GDM1 (cell line): ENCODE measurements at places on chromosomes 11 and 22.

- DNase-seq: no peak
Observed at GRCh38 chr11:121887976-121888557, 227.9 kb downstream of the BLID start.

- DNase-seq: no peak
Observed at GRCh38 chr11:66641834-66642233, 3.3 kb downstream of the RBM4 start.

- DNase-seq: no peak
Observed at GRCh38 chr22:36741204-36741793, 34.6 kb downstream of the IFT27 start.

DNA sequence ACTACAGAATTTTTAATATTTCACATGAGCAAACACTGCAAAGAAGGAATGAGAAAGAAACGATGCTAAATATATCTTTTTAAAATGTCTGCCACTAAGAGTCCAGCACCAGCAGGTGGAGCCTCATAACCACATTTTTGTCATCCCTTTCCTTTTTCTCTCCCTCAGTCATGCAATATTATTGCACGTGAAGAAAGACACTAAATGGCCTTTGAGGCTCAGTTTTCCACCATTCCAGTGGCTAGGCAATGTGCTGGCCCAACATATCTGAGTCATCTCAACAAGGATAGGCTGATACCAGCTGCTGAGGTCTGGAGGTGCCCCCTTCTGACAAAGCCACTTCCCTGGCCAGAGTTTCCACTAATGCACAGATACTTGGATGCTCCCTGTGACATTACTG is 1.8 kb downstream of the ALKBH8 start:
- DNase-seq: no peak

DNA sequence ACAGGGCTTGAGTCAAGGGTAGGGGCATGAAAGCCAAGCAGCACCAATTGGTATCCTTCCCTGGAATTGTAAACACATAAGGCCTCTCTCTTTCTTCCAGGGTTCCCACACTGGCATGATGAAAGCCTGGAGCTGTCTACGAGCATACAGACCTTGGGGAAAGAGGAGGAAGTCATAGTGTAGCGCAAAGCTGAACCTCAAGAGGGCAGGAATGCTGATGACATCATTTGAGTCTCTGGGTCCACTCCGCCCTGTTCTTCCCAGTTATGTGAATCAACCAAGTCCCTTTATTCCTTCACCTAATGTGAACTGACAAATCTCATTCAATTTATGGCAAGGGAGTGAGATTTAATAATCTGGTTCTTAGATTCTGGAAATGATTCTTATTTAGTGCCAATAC is 266.4 kb upstream of the NCAM1 start:
- no peak for DNase-seq

GRCh38 chr11:13249992-13250391 is 27.6 kb upstream of the BMAL1 start:
- no peak for DNase-seq

- no peak for DNase-seq
Observed at GRCh38 chr22:40345815-40346184, 500 bp upstream of the ADSL start.

- DNase-seq: no peak
Observed at GRCh38 chr11:71284525-71285092, 32.2 kb upstream of the SHANK2 start.

DNA sequence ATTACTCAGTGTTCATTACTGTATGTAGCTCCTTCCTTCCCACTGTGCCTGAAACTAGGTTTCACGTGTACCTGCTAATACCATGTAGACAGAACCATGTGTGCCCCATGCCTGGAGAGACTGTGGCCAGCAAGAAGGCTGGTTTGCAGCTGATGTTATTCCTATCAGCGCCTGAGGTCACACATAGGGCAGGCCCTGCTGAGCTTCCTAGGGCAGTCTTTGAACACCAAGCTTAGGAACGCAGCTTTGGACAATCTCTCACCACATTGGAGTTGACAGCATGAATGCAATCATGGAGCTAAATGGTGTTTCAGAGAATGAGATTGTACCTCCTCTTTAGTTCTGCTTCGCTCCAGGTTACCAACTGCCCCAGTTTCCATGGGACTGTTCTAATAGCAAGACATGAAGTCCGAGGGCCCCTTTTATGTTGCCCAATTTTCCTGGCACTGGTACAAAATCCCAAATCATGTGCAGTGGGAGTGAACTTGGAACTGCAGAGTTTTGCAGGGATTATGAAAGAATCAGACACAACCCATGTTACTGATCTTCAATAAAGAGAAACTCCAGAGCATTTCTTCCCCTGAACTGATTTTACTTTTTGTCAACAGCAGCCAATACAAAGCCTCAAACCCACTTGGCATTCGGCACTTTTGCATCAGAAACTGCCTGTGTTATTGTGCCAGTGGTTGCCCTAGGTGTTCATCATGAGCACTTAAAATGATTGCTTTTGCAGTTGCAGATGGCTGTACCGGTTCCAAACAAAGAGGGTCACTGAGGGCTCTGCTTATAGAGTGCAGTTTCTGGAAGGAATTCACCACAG is 154.2 kb upstream of the TTC12 start:
- DNase-seq: no peak

- DNase-seq: peak; percentile 77
Observed at GRCh38 chr11:73204711-73205121, 13.4 kb upstream of the P2RY2 start.

DNA sequence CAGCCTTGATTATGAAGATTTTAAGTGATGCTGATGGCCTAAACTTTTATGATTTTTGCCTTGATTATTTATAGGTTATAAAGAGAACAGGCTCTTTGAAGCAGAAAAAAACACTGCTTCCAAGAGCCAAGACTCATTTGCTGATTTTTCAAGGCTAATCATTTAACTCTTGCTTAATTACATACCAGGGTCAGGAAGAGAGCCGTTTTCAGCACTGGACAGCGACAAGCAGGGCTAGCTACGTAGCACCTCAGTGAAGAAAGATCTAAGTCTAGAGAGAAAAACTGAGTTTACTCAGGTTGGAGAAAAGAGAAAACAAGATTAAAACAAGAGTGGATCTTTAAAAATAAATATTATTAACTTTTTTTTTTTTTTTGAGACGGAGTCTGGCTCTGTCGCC is 615.4 kb upstream of the B3GAT1 start:
- peak; percentile 15 for DNase-seq

GRCh38 chr11:120564573-120565311 is 53.2 kb downstream of the GRIK4 start:
- no peak for DNase-seq

DNA sequence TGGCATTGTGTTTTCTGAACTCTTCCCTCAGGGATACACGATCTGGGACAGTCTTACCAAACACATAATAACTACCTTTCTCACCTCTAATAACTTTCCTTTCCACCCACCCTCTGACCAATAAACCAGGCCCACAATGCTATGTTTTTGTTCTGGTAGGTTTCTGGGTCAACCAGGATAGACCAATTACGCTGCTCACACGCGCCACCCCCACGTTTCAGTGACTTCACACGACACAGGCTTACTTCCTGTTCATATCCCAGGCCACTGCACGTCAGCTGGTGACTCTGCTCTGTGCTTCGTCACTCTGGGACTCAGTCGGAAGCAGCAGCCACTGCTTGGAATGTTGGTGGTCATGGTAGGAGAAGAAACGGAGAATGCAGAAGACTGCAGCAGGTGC is 2.5 kb downstream of the KRTAP5-4 start:
- DNase-seq: no peak

DNA sequence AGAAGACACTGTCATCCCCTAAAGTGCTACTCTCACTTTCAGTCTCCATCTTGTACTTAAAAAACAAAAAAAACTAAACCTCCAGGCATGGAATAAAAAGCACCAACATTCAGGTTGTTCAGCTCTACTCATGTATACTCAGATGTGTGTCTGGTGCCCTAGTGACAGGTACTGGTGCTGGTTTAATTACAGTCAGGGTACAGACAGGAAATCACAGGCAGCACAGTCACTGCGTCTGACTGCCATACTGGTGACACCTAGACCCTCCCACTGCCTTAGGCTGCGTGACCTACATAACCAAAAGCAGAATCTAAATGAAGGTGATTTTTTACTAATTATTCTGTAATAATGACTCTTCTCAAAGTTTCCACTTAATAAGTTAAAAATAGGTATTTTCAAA is at the start of gene ARHGAP32:
ARHGAP32 (minus strand) TSS at position 176 of the 400 bp plus-strand sequence; CDS start at position 49, 127 bp downstream.
- DNase-seq: no peak

GRCh38 chr11:44615041-44615755 is 49.7 kb downstream of the CD82 start:
- no peak for DNase-seq

DNA sequence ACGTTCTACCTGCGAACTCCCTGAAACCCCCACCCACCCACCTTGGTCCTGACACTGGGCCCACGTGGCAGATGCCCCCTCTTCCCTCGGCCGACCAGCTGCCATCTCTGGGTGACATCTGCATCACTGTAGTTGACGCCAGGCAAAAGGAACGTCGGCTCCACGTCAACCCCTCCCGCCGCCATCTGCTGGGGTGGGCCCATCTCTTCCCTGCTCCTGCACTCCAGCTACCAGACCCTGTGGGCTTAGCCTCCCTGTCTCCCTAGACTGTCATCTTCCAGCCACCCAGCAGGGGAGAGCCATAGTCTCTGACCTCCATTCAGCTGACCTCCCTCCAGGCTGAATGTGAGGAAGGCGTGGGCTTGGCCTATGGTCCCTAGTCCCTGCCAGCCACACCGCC is 21.4 kb downstream of the CHID1 start:
- no peak for DNase-seq

GRCh38 chr11:26150031-26150430 is 181.9 kb upstream of the ANO3 start:
- DNase-seq: no peak

- no peak for DNase-seq
Observed at GRCh38 chr11:18548001-18548400, 21.3 kb upstream of the TSG101 start.

- DNase-seq: no peak
Observed at GRCh38 chr11:59724066-59724465, 10.4 kb upstream of the OR10V1 start.

- DNase-seq: no peak
Observed at GRCh38 chr11:19253817-19254216, 13.1 kb upstream of the E2F8 start.

- DNase-seq: no peak
Observed at GRCh38 chr22:39974065-39974464, 13.9 kb downstream of the TMA7B start.

GRCh38 chr11:16494918-16495691 is 138.8 kb upstream of the SOX6 start:
- no peak for DNase-seq

GRCh38 chr11:128260398-128260797 is 327.0 kb downstream of the ETS1 start:
- no peak for DNase-seq

DNA sequence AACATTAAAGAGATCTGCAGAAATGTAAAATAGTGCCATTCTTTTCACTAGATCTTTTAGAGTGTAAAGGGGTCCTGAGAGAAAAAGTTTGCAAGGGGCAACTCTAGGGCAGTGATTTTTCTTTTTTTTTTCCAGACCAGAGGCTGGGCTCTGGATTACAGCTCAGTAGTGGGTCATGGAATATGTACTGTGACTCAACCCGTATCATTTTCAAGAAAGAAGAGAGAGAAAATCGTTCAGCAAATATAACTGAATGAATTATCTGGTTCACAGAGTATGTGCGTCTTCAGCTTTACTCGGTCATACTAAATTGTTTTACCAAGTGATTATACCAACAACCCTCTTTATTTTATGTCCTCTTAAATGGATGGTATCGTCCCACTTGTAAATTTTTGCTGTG is 3.8 kb downstream of the CEP57 start:
- no peak for DNase-seq

GRCh38 chr22:39777716-39778454 is 115.7 kb downstream of the ENTHD1 start:
- no peak for DNase-seq

GRCh38 chr11:117970400-117971024 is 15.7 kb upstream of the IL10RA start:
- DNase-seq: peak; percentile 92

GRCh38 chr11:88398372-88398771 is 60.8 kb upstream of the CTSC start:
- no peak for DNase-seq

DNA sequence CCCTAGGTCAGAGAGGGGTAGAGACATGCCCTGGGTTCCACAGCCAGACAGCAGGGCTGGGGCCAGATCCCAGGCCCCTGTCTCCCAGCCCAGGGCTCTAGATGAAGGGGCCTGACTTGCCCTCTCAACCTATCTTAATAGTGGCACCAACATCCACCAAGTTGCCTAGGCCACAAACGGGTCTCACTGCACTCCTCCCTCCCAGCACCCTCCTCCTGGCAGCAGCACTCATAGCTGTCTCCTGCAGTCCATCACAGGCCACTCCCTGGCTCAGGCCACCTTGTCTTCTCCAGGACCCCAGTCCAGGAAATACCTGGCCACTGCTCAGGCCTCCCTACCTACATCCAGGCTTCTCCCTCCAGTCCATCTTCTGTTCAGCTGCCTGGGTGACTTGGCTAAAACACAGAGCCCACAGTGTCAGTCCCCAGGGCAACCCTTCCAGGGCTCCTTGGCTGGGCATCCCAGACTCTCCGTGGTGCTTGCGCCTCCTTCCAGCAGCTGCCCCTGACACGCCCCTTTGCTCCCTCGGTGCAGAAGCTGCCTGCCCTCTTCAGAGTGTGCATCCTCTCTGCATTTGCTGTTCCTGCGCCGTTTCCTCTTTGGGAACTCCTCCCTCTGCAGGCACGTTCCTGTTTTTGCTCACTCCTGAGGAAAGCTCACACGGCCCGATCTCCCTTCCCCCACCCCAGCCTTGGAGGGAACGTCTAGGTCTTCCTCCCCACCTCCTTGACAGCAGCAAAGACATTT is 40.5 kb downstream of the LRRC32 start:
- DNase-seq: peak; percentile 80

GRCh38 chr11:116813781-116814471 is 9.2 kb downstream of the APOA4 start:
- no peak for DNase-seq

GRCh38 chr22:24564376-24565058 is 8.7 kb downstream of the SNRPD3 start:
- DNase-seq: no peak

DNA sequence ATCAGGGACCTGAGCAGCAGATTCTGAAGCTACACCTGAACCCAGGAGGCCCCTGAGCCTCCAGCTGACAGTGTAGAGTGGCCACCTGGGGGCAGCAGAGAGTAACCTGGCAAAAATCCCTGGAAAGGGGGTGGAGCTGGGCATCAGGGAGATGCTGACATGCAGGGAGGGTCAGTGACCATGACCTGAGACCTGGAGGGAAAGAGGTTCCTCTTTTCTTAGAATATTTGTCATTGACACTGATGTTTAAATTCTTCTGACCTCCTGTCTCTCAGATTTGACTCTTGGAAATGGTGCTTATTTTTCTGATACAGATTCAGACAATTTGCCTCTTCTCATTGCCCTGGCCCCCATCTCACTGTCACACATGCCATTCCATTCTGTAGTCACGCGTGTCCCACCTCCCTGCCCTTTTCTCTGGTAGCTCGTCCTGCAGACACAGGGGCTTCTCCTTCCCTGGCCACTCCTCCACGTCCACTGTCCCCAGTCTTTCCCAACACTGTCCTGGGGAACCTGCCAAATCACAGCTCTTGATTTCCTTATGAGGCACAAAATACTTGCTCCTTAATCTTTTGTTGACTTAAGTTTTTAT is 117.2 kb upstream of the IGLL5 start:
- DNase-seq: no peak
